ENCODE measurements at places on chromosomes 7 and 10.

DNA sequence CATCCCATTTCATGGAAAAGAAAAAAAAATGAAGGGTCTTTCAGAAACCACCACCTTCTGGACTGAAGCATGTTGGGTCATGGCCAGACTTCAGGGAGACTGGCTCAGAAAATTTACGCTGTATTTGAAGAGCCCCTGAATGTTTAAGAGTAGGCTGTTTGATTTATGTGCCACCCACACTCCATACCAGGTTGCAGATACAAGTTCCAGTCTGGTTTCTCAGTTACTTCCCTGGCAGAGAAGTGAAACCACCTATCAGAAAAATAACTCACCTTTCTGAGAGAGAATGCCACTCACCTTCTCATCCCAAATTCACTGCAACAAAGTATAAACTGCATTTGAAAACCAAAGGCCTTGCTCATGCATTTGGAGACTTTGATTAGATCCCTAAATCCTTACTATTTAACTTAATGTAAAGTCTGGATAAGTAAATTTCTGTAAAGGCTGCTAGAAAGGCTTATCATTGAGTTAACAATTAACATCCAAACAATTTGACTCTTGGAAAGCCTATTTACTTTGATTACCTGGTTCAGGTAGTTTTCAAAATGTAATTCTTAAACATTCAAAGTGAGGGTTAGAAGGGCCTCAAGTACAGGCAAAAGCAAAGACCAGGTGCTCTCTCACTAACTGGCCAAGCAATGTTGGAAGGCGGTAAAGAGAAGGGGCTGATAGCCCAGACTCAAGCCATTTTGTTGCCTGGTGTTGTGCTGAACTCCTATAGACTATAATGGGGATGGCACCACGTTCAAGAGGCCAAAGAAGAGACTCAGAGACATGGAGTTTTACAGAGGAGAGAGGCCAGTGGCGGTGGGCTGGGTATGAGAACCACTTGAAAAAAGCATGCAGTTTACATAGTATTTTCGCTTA is 12.8 kb upstream of the ADD3 start:
- no peak for DNase-seq

DNA sequence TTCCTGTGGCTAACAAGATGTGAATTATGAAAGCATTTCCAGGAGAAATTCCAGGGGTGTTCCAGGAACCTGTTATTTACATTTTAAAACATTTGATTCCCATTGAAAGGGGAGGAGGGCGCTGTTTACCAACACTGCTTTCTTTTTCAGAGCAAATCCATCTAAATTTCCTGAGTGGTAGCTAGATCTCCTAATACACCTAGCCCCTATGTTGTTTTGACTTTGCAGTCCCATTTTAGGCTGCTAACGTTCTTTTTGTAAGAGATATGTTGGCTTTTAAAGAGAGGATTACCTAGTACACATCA is 130.8 kb downstream of the TCF7L2 start:
- no peak for DNase-seq

- no peak for DNase-seq
Measured at GRCh38 chr10:114392112-114392835, 12.0 kb downstream of the AFAP1L2 start.

DNA sequence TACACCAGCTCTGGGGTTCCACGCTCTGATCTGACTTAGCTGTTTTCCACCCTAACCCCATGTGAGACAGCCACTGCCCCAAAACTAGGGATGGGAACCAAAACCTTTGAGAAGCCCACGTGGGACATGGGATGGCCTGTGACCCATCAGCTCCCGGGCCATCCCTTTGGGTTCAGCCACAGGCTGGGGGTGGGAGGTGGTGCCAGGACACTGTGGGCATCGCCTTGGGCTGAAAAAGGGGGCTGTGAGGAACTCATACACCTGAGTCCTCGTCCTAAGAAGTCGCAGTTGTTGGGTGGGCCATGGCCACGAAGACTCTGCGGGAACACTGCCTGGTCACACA is 379.1 kb downstream of the DNAJB6 start:
- DNase-seq, result no peak

- DNase-seq, result no peak
Measured at GRCh38 chr10:87846023-87846422, 17.3 kb downstream of the KLLN start.

GRCh38 chr7:120441850-120442249 is 168.9 kb downstream of the KCND2 start:
- no peak for DNase-seq

GRCh38 chr7:154610903-154611302 is 392.0 kb downstream of the PAXIP1 start:
- DNase-seq, result no peak

DNA sequence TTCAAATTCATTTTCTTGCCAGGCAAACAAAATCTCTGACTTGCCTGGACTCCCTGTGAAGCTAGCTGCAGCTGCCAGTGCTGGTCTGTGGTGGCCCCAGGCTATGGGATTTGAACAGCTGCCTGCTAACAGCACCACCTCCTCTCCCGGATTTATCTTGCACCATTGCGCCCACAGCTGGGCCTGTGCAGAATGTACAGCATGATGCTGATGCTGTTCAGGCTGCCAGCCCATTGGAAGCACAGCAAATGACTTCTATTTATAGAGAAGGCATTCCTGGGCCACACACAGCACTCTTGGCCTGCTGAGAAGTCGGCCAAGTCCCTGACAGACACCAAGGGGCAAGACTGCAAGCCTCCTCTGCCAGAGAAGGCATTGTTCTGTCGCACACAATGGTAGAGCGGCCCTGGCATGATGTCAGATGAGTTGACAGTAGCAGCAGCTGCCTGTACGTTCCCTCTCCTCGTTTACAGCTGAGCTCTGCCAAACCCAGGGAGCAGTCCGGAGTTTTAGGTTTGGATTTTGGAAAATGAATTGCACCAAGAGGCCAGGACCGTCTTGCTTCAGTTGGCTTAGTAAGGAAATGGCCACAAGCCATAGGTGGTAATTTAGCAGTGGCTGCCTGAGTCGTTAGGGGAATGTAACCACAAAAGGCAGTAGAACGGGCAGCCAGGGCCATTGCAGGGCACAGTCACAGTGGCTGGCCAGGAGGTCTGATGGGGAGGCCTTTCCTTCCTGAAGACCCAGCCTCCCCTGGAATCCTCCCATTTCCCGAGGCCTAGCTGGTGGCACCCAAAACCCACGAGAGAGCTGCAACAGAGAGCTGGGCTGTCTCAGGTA is 38.5 kb downstream of the MTURN start:
- DNase-seq, result no peak

- DNase-seq, result no peak
Measured at GRCh38 chr7:101535351-101535751, 93.7 kb downstream of the MYL10 start.

GRCh38 chr7:80529362-80529761 is 17.5 kb upstream of the GNAT3 start:
- DNase-seq, result no peak

DNA sequence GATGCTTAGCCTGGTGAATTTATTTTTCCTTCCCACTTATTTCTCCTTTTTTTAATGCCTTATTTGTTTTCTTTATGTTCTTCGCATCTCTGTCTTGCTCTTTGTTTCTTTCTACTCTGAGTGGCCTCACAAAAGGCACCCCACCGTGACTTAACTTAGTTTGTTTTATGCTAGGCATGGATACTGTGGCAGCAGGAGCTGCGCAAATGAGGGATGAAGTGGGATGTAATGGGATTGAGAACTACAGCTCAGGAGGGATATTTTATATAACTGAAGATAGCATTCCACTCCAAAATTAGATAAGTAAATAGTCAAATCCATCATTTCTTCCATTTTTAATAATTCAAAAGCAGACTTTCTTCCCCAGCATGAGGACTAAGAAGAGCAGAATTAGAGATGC is 1.7 kb upstream of the CACNA2D1 start:
- DNase-seq, result no peak
